ENCODE measurements at places on chromosomes 3 and 15. TPM values are rescaled to one million over a fixed set of nuclear protein-coding genes. Genes with fewer than 3 reads are reported as not detected.

The CCR1 gene
- total RNA-seq = 16.5 TPM

The CCDC39 gene
- total RNA-seq = 0.58 TPM

The ITGA11 gene
- 10.3 TPM for total RNA-seq

The SECISBP2L gene
- total RNA-seq = 599 TPM

The CAPN7 gene
- 68.4 TPM for total RNA-seq

The RTP4 gene
- 2.1 TPM for total RNA-seq

The TMEM45A gene
- total RNA-seq = 20.6 TPM

The GOLGA8G gene
- not detected for total RNA-seq

The GANC gene
- 57.6 TPM for total RNA-seq

The LDHAL6B gene
- total RNA-seq = not detected

The SMCO1 gene
- total RNA-seq = not detected

The CHRNA5 gene
- total RNA-seq = 1.8 TPM

The DNASE1L3 gene
- total RNA-seq = 2.0 TPM
